ENCODE measurements at places on chromosomes 5 and 9.
A peak's percentile ranks its signal among the peaks of the same experiment; 100 is the strongest.

DNA sequence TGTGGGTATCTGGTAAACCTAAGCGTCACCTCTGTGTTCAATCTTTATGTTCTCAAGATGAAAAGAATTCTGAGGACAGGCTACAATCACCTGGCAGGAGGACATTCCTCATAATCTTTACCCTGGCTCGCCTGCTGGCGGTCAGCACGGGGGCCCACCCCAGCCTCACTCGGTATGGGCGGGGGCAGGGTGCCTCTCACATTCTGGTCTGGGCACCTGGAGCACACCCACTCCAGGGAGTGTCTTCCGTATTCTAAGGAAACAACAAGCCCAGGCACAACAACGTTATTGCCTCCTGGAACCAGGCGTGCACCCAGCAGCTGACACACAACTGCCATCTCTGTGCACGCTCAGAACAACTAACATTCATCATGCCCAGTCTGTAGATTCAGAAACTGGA is 179.8 kb downstream of the ROR2 start:
- DNase-seq = no peak

DNA sequence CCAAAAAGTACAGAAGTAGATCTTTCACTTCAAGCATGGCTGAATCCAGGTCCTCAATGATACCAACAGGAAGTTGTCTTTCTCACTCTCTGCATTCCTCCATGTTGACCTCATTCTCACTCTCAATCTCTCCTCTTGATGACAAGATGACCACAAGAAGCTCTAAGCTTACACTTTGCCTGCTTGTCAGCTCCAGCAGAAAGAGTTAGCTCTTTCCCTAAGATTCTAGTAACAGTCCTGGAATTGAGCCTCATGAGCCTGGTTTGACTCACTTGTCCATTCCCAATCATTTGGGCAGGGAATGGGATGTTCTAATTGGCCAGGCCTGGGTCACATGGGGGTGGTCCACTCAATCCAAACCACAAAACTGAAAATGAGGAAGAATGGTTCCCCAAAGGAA is 3.3 kb upstream of the CLTA start:
- DNase-seq = no peak

DNA sequence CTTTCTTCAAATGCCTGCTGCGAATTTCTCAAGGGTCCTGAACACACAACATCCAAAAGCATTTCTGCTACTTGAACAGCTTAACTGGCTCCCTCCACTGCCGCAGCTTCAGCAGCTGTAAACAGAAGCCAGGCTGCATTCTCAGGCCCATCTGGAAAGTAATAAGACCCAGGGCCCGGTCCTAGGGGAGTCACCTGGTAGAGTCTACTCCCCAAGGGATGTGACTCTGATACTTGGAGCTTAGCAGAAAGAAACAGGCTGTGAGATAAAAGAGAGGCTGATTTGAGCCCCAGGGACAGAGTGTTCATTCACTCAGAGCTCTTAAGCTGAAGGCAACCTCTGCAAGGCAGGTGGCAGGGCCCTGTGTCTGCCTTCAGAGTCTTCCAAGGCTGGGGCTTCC is 356.8 kb downstream of the SPOCK1 start:
- no peak for DNase-seq

GRCh38 chr9:97388721-97389238 is 23.1 kb upstream of the TDRD7 start:
- peak; percentile 25 for DNase-seq

- DNase-seq = no peak
Observed at GRCh38 chr9:15295761-15296405, 11.1 kb downstream of the TTC39B start.

GRCh38 chr9:133163504-133164172 is at the start of gene GBGT1:
TSS of gene GBGT1 (minus strand) at chr9:133163914. CDS start at chr9:133162412, 1,502 bp downstream.
- DNase-seq = peak; percentile 30

GRCh38 chr9:98660541-98660940 is 48.2 kb downstream of the GABBR2 start:
- DNase-seq = no peak

- no peak for DNase-seq
Observed at GRCh38 chr5:73818357-73818756, 192.4 kb downstream of the ARHGEF28 start.

DNA sequence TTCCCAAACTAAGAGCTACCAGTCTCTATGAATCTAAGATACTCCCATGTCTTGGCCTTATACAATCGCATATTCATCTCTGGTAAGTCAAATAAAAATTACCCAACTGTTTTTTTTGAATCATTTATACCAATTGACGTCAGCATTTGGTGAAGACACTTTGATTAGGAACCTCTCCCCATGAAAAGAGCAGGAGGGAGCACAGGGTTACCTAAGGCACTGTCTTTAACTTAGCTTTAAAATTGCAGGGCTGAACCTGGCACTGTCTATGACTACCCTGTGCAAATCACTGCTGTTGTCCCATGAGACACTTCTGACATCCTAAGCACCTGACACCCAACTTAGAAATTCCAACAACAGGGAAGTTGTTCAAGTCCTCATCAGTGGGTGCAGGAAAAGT is 586.4 kb downstream of the MAT2B start:
- no peak for DNase-seq

- DNase-seq = no peak
Observed at GRCh38 chr5:18483451-18483850, 849.2 kb downstream of the TAF11L14 start.

- DNase-seq = no peak
Observed at GRCh38 chr5:149408252-149409099, 29.4 kb upstream of the IL17B start.

DNA sequence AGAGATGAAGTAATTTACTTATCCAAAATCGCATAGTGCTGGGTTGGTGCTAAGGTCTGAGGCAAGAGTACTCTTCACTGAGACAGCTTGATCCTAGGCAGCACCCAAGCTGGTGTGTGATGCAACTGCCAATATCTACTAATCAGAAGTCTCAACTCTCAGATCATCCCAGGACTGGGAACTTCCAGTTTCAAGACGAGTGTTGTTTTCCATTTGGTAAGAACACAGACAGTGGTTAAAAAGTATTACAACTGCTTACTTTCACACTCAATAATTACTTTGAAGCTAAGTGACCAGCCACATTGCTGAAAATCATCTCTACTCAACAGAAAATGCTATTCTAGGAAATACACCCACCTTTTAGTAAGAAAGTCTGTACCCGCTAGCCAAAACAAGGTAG is 45.3 kb downstream of the FBXW11 start:
- no peak for DNase-seq

DNA sequence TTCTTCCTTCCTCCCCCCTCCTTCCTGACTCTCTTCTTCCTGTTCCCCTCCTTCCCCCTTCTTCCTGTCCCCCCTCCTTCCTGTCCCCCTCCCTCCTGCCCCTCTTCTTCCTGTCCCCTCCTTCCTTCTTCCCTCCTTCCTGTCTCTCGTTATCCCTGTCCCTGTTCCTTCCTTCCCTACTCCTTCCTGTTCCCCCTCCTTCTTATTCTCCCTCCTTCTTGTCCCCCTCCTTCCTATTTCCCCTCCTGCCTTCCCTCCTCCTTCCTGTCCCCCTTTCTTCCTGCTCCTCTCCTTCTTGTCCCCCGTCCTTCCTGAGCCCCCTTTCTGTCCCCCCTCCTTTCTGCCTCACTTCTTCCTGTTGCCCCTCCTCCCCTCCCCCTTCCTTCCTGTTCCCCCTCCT is 70.6 kb downstream of the COL5A1 start:
- no peak for DNase-seq

GRCh38 chr9:98805506-98806272 is 1.8 kb upstream of the GALNT12 start:
- DNase-seq = no peak

DNA sequence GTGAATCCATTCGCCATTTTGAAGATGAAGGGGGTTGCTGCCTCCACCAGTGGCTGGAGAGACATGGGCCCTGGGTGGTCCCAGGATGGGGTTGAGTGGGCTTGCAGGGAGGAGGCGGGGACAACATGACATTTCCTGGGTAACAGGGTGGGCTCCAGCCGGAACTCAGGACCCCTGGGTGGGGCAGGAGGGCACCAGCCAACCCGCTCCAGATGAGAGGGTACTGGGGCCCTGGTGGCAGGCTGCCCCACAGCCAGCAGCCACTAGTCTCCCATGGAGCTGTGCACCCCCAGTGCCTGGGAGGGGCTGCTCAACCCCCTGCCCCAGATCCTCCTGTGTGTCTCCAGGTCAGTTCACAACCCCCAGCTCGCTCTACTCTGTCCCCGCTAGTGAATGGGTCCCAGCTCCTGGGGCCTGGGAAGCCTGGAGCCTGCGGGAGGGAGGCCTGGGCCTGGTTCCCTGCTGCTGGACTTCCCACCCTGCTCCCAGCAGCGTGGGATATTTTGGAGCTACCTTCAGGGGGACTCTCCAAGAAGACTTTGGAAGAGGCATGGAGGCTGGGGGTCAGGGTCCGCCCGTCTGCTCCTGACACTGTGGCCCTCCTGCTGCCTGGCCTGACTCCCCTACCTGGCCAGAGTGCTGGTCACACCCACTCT is 55.9 kb downstream of the AHRR start:
- no peak for DNase-seq

- no peak for DNase-seq
Observed at GRCh38 chr5:10366310-10367272, 13.1 kb downstream of the MARCHF6 start.

DNA sequence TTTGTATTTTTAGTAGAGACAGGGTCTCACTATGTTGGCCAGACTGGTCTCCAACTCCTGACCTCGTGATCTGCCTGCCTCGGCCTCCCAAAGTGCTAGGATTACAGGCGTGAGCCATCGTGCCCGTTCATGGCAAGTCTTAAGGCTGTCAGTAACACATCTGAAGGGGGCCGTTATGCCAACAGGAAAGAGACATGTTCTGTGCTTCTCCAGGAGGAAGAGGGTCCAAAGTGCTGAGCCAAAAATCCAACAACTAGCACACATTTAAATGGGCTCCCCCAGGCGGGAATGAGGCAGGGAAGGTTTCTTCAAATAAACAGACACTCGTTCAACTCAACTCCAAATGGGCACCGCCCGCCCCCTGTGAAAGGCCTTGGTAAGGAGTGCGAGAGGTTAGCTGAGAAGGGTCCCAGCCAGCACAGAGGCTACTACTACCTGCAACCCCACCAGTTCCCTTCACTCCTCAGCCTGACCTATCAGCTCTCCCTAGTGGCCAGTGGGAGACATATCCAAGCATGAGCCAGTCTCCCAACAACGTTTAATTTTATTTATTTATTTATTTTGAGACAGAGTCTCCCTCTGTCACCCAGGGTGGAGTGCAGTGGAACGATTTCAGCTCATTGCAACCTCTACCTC is 84.1 kb upstream of the DMRT1 start:
- no peak for DNase-seq

GRCh38 chr9:73805853-73806458 is 654.3 kb downstream of the ANXA1 start:
- DNase-seq = no peak

DNA sequence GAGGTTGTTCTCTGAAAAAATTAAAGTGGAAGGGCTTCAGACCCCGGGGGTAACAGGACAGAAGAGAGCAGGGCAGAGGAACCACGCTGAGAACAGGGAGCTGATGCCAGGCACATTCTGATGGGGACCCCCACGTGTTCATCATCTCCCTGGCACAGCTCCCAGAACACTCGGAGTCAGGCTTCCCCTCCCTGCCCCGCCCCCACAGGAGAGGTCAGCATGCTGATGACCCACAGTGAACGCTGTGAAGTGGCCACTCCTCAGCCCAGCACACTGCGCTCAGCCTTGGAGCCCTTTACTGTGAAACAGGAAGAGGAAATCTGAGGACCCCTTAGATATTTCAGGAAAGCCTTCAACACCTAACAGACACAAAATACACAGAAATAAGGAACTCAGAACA is 16.4 kb downstream of the RETREG1 start:
- DNase-seq = no peak

All from CD4-positive, alpha-beta T cell treated with Interleukin-1 beta for 1 hour (primary cell).